ENCODE measurements at places on chromosomes 5 and 9.

- DNase-seq: no peak
Measured at GRCh38 chr5:160534125-160534524, 112.5 kb downstream of the PTTG1 start.

DNA sequence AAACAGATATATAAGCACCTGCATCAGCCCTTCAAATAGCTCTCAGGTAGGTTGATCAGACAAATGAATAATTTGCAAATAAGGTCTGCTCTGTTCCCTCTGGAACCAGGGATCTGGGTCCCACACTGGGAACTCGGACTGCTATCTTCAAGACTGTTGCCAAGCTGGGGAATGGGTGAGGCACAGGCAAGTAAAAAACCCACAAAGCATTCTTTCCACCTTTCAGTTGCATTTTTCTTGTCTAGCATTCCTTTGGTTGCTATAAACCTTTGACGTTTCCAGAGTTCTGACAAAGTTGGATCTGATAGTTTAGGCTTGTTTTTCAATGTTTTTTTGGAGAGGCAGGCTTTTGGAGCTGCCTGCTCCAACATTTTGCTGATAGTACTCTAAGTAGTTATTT, 20.1 kb downstream of the FBXL17 start:
- no peak for DNase-seq

DNA sequence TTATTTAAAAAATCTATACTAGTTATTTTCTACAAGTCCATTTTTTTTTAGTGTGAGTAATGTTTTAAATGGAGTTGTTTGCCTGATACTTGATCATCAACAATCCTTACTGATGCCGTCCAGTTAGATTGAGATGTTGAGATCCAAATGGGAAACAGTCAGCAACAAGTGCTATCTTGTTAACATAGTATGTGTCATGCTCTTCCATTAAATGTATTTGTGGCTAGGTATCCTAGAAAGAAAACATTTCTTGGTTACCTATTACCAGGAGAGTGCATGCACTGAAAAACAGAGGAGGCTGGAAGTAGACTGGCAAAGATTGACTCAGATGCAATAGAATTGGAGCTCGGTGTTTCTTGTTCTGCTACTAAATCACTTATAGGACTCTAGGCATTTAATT, 123.4 kb upstream of the MAN2A1 start:
- DNase-seq: no peak

- DNase-seq: no peak
Measured at GRCh38 chr5:39755452-39755851, 330.7 kb upstream of the DAB2 start.

DNA sequence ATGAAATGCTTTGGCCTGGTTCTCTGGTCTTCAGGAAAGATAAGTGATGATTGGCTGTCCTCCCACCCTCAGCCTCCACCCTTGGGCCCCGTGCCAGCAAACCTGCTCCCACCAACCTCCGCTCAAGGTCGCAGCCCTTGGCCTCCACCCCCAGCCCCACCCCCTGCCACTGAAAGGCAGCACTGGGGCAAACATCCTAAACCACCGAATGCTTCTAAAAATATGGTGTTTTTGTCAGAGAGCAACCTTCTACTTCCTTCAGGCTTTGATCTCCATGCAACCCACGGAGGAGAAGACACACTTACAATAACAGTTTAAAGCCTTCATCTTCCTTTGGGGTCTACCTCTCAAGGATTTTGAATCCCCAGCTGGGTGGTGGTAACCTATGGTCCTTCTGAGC, 24.0 kb upstream of the TCF7 start:
- DNase-seq: no peak

GRCh38 chr9:123335193-123335985, 20.6 kb upstream of the CRB2 start:
- no peak for DNase-seq

- no peak for DNase-seq
Measured at GRCh38 chr9:133959966-133960567, 32.1 kb downstream of the VAV2 start.

- DNase-seq: no peak
Measured at GRCh38 chr9:85600675-85601263, 141.0 kb downstream of the AGTPBP1 start.

- no peak for DNase-seq
Measured at GRCh38 chr5:32153723-32154122, 20.4 kb downstream of the GOLPH3 start.

DNA sequence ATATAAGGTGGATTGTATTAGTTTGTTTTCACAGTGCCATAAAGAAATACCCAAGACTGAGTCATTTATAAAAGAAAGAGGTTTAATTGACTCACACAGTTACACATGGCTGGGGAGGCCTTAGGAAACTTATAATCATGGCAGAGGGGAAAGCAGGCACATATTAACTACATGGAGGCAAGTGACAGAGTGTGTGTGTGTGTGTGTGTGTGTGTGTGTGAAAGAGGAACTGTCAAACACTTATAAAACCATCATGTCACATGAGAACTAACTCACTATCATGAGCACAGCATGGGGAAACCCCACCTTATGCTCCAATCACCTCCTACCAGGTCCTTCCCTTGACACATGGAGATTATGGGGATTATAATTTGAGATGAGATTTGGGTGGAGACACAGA, 118.6 kb downstream of the SPEF2 start:
- no peak for DNase-seq

GRCh38 chr5:151146061-151146460, 11.5 kb downstream of the ANXA6 start:
- no peak for DNase-seq

DNA sequence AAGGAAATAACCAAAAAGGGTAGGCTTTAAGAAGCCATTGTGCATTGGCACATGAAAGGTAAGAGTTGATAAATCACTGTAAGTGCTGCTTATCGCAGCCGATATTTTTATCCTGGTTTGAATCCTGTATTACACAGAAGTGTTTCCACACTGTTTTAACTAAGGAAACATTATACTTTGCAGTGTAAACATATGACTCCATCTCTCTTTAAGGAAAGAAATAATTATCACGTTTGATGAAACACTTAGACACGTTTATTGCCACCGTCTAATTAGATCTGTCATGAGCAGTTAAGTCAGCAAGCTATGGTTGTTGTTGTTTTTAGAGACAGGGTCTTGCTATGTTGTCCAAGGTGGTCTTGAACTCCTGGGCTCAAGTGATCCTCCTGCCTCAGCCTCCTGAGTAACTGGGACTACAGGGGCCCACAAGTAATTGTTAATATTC, 85.7 kb upstream of the TNFAIP8 start:
- no peak for DNase-seq

- DNase-seq: no peak
Measured at GRCh38 chr5:143054480-143054941, 284.3 kb downstream of the ARHGAP26 start.

DNA sequence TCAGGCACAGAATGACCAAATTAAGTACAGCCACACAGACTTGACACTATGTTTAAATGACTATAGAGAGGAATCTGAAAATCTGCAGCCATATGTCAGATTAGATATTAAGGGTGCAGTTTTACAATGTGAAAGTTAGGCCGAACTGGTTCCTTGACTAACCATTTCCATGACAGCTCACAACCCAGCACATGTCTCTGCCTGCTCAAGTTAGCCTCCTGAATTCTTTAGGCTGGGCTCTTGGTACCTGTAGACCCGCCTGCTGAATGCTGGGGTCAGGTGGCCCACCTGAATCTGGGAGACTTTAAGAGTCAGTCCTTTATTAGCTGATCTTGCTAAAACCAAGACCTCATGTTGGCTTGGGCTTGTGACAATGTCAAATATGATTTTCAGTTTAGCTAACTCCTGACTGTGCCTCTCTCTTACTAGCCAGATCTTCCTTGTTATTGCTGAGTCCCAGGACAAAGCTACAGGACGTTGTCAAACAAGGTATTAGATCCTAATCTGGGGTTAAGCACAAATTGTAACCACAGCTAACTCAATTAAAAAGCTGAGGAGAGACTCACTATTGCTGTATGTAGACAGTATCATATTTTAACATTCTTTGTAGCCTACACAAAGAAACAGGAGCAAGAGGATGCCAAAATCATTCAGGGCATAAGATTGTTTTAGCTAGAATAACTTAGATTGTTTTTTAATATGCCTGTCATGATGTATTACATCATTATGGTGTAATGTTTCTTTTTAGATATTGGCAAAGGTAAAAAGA, 490.9 kb downstream of the SEMA5A start:
- DNase-seq: no peak

DNA sequence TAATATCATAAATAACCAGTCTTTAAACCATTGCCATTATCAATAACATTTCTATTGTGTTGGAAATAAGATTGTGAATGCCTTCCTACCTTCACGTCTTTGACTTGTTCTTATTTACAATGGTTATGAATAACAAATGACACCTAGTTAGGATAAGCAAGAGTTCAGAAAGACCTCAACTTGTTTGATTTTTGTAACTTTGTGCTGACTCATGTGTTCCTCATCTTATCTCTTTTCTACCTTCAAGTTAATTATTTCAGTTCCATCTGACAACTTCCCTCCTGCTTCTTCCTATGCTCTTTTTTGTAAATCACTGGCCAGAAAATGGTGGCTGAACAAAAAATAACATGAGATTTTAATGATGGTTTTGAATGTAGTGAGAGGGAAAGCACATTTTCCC, 538.5 kb upstream of the TUSC1 start:
- no peak for DNase-seq

DNA sequence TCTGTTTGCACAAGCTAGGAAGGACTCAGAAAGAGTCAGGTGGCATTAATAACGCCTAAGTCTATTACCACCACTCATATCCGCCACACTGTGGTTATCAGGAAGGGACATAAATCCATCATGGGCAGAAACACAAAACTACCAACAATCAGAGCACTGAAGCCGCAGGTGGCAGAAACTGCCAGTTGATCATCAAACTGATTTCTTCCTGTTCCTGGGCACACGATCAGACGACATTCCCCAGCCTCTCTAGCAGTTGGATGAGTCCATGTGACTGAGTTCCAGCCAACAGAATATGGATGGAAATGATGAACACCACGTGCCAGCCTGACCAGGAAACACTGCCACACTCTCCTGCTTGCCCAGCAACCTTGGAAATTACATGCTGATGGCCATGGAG, 181.7 kb downstream of the ELAVL2 start:
- no peak for DNase-seq

- DNase-seq: no peak
Measured at GRCh38 chr5:124574521-124575436, 171.7 kb downstream of the ZNF608 start.

DNA sequence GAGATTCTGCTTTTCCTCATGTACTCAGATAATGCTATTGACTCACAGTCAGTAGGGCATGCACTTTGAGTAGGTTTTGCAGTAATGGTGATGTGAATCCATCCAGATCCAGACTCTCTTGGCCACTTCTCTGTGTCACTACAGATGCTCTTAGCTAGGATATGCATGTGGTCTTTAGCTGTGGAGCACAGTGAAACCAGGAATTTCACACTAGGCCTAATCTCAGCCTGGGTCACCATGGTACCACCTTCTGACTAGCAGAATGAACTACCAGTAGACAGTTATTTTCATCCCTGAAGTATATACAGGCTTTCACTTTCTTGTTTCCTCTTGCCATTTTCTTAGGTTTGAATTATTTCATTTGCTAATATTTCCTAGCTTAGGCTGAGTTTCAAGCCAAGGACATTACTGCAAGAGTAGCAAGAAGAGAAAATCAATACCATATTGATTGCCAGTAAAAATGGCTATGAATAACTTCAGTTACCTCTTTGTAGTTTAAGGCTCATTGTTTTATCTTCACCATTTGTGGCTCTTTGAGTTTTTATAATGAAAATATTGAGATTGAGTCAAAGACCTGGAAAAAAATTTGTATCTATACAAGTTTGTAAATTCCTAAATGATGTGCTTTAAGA, 28.4 kb upstream of the CSNK1G3 start:
- DNase-seq: no peak

DNA sequence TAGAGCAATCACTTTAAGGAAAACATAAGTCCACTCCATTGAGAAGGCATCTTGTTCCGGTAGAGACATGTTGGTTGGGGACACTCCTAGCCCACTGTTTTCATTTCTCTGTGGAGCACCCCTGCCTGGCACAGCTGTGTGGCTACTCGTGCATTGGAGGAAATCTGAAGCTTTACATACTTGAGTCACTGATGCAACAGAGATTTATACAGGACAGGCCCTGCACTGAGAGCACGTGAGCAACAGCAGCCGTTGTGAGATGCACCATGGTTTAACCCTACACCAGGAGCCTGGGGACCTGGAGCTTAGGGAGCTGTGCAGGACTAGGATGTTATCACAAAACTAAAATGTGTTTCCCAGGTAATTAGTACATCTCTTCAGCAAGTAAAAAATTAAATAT, 230.7 kb upstream of the IRX1 start:
- no peak for DNase-seq

- no peak for DNase-seq
Measured at GRCh38 chr9:109901201-109901600, 121.2 kb downstream of the PALM2AKAP2 start.

DNA sequence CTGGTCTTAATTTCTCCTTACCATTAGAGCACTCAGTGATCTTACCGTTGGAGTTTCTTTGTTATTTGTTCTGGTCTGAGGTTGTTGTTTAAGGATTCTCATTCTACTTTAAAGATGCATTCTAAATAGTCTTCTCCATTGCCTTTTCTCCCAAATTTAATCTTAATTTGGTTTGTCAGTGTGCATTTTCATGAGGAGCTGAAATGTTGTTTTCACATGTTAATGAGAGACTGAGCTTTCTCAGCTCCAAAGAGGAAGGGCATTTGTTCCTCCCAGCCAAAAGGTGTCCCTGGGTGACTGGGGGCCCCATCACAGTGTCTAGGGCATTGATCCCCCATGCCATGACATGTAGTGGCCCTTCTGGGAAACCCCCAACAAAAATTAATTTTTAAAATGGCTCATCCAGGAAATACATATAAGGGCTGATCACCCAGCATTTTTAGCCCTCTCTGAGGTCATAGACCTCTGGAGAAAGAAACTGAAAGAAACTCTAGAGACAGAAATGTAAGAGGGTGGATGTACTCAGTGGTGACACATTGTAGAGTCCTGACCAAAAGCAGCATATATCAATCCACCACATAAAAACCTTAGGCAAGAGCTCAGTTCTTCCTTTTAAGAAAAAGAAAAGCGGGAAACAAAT, 240.4 kb upstream of the RAI14 start:
- DNase-seq: no peak

All from HT-29 (cell line).